ENCODE measurements at places on chromosomes 4 and X. TPM values are rescaled to one million over a fixed set of nuclear protein-coding genes. Genes with fewer than 3 reads are reported as not detected.

Gene NHSL2
- total RNA-seq = 8.8 TPM

DNA sequence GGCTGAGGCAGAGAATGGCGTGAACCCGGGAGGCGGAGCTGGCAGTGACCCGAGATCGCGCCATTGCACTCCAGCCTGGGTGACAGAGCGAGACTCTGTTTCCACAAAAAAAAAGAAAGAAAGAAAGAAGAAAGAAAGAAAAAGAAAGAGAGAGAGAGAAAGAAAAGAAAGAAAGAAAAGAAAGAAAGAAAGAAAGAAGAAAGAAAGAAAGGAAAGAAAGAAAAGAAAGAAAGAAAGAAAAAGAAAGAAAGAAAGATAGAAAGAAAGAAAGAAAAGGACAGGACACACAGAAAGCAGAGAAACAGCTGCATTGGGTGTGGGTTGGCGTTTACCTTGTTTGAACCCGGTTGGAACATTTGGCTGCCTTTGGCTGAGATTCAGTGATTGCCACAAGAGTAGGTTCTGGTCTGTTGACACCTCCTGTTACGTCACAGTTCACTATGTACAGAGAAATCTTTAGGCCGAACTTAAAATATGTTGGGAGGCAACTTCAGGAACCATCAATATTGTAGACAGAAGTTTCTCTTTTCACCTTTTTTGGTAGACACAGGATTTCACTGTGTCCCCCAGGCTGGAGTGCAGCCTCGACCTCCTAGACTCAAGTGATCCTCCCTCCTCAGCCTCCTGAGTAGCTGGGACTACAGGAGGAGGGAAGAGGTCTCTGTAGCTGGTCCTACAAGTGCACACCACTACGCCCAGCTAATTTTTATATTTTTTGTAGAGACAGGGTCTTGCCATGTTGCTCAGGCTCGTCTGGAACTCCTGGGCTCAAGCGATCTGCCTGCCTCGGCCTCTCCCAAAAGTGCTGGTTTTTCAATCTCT lies 16.3 kb upstream of the PLCXD1 start:
- DNase-seq = no peak

DNA sequence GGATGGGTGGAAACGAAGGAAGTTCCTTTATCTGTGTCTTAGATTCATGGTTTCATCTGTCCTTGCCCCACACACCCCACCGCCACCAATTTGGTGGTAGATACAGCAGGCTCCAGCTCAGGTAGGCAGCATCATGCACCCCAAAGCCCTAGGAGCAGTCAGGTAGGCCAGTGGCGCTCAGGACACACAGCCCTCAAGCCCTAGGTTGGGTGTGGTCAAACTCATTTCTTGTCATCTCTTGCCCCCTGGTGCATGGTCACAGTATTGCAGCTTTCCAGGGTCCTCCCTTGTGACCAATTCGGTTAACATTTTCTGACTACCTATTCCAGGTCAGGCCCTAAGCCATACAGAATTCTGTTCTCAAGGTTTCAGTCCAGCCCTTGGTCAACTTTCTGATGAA lies 14.5 kb upstream of the PRRG3 start:
- peak; percentile 34 for DNase-seq

DNA sequence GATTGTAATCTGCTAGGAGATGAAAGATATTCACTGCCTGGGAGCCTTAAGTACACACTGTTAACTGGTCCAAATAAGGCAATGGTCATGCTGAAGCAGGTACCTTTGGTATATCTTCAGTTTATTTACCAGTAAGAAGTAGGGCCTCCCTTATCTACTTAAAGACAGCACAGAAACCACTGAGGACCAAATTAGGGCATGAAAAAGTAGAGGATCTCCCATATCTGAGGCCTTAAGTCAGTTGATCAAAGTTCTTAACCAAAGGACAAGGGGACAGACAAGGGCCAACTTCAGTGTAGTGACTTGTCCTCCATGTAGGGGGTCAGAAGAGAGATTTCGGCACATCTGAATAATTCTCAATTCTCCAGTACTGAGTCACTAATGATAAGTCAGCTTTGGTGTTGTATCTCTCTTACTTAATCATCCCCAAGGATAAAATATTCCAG lies 59.1 kb downstream of the AMELX start:
- DNase-seq = no peak
